ACHN (cell line): ENCODE measurements at places on chromosomes 5 and 9.
A peak's percentile ranks its signal among the peaks of the same experiment; 100 is the strongest.

DNA sequence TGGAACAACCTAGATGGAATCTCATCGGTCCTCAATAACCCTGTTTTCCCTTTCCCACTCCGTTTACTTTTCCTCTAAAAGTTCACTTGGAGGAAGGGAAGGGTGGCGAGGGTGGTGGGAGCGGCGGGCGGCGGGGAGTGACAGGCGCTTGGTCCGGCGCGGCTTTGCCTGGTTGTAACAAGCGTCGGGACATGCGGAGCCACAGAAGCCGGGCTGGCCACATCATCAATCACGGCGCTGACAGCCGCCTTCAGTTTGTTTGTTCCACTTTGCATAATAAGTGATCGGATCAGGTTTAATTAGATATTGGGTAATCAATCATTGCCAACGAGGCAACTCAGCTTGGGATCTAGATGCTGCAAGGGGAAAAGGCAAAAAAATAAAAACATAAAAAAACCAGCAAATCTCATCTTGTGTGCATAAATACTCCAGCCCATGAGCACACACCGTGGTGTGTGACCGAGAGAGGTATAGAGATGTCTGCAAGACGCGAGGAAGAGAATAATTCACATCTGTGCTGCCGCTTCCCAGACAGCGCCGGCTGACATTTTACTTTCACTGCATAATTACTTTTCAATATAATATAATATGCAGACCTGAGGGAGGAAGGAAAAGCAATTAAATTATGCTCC is 396.2 kb upstream of the IRX4 start:
- no peak for DNase-seq

DNA sequence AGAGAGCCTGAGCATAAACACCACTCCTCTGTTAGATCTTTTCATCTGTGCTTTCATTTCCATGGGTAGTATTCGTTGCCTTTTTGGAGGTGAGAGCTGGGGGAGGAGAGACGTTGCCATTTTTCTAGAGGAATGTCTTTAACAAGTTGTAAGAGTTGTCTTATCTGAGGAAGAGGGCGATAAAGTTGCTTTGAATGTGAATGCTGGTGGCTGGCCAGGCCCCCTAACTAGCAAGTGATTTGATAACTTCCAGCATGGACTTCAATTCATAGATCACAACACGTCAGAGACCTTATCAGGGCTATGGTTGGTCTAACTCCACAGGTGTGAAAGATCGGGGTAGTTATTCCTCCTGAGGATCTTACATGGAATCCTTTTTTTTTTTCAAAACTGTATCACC is 30.0 kb upstream of the AOPEP start:
- DNase-seq: no peak

DNA sequence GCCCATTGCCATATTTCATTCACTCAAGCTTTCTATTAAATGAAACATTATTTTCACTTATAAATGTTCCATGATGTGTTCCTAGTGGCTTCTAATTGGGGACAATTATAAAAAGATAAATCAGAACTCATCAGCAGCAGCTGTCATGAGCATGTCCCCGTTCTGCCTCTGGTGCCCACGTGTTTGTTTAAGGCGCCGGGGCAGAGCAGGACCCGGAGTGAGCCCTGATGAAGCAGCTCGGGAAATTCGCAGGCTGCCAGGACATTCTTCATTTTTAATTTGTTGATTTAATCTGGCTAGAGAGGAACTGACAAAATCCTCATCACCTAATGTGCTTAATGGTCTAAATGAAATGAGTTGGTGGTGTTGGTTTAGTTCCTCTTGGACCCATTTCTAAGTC is 475.0 kb downstream of the CTNND2 start:
- DNase-seq: no peak

DNA sequence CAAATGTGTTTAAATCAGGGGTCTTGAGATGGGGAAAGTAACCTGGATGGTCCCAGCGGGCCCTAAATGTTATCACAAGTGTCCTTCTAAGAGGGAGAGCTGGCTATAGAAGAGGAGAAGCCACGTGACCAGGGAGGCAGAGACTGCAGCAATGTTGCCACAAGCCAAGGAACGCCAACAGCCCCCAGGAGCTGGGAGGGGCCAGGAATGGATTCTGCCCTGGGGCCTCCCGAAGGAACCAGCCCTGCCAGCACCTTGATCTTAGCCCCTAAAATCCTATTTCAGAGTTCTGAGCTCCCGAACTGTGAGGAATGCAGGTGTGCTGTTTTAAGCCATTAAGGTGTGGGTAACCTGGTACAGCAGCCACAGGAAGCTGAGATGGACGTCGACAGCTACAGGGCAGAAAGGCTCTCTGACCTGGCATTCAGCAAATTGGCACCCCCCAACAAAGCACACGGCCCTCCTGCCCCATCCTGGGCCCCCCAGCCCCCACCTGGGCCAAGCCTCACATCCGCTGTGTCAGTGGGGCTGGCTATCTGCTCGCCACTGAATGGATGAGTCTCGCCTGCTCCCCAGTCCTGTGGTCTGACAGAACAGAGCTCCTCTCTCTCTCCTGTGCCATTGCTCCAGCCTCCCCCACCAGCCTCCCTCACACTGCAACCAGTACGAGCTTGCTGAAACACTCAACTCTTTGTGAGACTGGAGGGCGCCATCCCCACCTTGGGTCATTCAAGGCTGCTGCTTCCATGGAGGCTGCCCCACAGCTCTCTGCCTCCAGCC is 78.8 kb downstream of the ADAMTS2 start:
- no peak for DNase-seq

DNA sequence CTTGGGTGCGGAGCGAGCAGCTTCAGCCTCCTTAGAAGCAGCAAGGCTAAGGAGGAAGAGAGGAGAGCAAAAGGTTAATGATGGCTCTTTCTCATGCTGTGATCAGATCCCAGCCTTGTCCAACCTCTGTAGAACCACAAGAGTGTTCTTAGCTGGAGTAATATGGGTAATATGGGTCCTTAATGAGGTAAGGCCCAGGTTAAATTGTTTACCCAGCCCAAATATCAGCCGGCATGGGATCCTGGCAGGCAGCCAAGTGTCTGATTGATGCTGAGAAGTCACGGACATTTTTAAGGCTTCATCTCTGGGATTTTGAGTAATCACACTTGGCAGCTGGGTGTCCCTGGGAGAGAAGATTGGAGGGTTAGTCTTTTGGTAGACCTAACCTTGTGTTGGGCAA is 32.3 kb downstream of the GLRA1 start:
- no peak for DNase-seq

DNA sequence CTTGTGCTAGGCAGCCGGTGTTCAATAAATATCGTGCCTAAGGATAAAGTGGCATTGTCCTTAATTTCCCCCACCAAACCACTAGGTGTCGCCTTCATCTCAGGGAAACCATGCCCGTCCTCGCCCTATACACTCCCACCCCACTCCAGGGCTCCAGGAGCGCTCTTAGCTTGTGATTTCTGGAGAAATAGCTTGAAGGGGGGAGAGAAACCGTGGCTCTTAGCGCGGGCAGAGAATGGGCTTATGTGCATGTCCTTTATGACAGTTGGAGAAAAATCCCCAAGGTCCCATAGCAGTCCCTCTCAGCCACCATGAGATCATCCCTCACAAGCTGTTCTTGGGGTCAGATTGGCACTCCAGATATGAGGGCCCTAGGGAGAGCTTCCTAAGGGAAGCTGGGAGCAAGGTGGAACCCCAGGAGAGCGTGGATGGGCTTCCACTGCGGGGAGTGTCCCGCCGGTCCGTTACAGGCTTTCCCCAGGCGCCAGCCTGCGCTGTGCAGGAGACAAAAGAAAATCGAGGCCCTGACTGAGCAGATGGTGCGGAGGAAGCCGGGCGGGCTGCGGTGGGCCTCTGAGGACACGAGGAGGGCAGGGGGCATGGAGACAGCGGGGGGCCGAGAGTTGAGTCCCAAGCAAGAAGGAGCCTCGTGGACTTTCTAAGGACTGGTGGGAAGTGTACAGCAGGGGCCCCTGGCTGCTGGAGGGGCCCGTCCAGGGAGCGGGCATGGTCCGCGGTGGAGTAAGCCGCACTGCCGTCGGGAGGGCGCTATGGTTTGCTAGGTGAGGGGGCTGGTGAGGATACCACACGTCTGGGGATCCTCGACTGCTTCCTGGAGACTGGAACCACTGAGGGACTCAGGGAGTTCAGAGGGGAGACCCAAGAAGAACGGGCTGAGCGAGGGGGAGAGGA is 750 bp upstream of the NPR2 start:
- DNase-seq: peak; percentile 71

GRCh38 chr5:2240118-2240904 is 357.6 kb upstream of the IRX4 start:
- DNase-seq: no peak
